ENCODE measurements at places on chromosomes 3 and 15.

GRCh38 chr3:194617827-194618226, 15.4 kb downstream of the TMEM44 start:
- DNase-seq, result no peak

DNA sequence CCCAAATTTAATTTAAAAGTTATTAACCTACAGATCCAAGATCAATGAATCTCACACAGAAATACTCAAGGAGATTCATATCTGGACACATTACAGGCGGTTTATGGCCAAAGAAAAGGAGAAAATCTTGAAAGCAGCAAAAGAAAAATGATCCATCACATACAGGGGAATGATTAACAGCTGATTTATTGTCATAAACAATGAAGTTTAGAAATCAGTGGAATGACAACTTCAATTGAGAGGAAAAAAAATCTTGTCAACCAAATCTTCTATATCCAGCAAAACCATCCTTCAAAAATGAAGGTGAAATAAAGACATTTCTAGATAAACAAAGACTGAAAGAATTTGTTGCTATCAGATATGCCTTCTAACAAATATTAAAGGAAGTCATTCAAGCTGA, 156.2 kb upstream of the SEMA6D start:
- no peak for DNase-seq

DNA sequence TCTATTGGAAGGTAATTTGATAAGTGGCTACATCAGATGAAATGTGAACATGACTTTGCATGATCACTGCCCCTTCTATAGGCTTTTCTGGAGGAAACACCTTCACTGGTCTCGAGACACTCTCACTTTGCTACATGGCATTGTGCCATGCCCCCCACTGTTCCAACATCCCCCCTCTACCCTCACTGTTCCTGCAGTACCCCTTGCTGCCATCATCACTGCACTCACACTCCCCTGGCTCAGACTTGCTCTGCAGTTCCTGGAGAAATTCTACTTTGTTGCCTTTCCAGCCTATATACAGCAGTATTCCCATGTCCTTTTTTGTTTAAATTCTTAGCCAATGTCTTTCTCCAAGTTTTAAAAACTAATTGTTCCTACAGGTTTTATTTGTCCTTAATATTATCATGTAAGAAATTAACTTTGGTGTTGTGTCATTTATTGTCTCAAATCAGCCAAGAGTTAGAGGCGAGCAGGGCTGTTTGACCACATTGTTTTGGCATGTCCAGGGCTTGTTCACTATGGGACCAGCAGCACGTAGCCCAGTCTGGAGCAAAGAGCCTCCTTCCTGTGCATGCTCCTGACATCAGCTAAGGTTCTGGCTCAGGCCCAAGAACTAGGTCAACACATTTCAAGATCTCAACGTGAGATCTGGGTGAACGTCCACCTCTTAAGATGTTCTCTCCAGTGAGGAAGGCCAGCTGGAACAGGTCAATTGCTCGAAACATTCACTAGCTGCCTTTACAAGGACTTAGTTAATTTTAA, 246.4 kb downstream of the SLC9A9 start:
- DNase-seq, result peak; percentile 56

GRCh38 chr3:182568876-182569275, 224.4 kb upstream of the ATP11B start:
- DNase-seq, result no peak

DNA sequence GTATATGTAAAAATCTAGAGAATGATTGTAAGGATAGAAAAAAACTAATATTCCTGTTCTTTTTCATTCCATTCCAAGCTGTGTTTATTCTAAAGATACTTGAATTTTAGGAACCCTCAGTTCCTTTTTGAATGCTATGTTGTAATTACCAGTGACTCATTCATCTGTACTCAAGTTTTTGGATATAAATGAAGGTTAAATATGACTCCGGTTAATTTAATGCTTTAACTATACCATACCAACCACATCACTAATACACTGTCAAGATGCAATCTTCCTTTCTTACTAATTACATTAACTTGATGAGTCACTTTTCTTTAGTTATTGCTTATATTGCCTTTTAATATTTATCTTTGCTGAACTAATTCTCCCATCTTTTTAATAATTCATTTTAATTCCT, 68.8 kb upstream of the ZNF148 start:
- DNase-seq, result no peak

DNA sequence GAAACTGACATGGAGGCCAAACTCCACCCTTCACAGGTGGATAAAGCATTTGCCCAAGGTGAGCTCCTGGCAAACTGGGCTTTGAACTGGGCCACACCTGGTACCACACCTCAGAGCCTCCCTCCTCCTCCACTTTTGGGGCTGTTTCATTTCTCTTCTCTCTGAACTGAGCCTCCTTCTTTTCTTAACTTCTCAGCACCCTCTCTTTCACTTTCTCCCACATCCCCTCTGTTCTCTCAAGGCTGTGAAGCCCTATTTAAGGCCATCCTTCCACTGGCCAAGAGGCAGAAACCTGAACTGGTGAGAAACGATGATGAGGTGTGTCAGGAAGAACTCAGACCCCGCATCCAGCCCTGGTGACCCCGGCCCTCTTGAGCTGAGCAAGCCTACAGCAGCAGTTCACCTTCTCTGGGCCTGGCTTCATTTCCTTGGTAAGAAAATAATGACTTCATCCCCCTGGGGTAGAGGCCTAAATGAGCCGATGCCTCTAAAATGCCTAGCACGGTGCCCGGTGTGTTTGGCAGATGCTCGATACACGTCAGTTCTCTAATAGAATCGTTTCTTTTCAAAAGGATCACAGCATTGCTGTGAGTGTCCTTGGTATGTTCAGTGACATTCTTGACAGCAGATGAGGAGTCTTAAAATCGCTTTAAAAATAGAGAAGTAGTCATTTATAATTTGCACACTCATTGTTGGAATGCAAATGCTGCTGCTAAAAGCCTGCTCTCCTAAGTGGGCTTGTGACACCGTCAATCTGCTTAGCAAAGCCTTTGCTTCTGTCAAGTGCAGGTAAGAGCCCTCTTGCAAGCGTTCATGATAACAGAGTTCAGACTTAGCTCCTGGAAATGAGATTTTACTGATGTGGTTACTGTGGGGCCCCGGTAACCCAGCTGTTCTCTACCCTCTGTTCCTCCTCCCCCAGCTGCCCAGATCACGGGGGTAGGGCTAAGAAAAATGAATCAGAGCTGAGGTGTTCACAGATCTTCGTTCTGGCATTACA, 97.7 kb upstream of the ATP2B2 start:
- no peak for DNase-seq

GRCh38 chr3:136332302-136332701, 82.2 kb downstream of the PCCB start:
- DNase-seq, result no peak

DNA sequence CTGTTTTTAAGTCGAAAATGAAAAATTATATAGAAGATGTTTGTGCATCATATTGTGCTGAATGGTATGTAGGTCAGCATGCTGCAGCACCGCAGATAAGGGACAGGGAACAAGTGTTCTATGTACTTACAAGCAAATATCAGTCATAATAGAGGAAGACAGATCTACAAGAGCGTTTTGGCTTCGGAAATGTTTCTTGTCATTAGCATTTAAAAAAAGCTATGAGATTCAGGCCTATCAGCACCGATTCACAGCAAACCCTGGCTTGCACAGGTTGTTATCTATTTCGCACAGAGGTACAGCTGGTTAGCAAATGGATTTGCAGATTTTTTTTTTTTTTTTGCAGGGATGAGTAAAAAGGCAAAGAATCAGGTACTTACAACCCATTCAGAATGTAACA, 204.2 kb upstream of the TBC1D5 start:
- no peak for DNase-seq

- DNase-seq, result no peak
These were observed 42.5 kb downstream of the CHCHD6 start for GRCh38 chr3:126746395-126747177.

All from pons (tissue), 1 donor.